Activated CD4-positive, alpha-beta memory T cell treated with anti-CD3 and anti-CD28 coated beads, Interleukin-2, amount 10 ng/mL, durations not matched to agents 7 days and 5 days (primary cell): ENCODE measurements at places on chromosomes 4 and X. TPM values are rescaled to one million over a fixed set of nuclear protein-coding genes. Genes with fewer than 3 reads are reported as not detected.

Gene EGFL6
- total RNA-seq = 3.3 TPM

Gene GAGE12E
- total RNA-seq = not detected

Gene CSN1S1
- not detected for total RNA-seq

Gene STK32B
- not detected for total RNA-seq

DNA sequence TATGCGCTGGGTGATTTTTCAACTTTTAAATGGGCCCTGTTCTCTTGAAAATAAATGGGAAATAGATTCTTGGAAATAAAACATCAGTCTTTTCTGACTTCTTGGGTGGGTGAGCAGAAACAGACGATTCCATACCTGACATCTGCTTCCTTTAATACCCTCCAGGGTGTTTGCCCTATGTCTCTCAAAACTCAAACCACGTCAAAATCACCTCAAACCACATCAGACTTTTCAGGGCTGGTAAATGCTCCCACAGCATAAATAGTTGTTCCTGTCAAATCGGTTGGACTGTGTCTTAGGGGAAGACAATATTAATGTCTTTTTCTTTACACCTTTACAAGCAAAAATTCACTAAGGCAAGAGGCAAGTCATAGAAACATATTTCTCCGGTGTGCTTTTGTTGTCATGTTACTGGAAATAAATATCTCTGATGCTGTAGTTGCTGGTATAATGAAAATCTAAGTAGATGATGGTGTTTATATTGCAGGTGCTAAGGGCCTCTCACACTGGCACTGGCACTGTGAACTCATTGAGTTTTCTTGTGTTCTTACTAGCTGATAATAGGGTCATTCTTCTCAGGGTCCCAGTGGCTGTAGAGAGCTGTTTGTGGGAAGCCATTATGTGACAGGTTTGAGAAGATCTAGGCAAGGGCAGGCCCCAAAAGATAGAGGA is 380.4 kb downstream of the RAPGEF2 start:
- H3K27me3 ChIP-seq = peaks cover 8% of the 10 kb centered on the region
- H3K4me3 ChIP-seq = no peak overlapping the region
- no peak overlapping the region for H3K27ac ChIP-seq
- DNase-seq = no peak
- H3K36me3 ChIP-seq = no peaks in the 10 kb centered on the region

DNA sequence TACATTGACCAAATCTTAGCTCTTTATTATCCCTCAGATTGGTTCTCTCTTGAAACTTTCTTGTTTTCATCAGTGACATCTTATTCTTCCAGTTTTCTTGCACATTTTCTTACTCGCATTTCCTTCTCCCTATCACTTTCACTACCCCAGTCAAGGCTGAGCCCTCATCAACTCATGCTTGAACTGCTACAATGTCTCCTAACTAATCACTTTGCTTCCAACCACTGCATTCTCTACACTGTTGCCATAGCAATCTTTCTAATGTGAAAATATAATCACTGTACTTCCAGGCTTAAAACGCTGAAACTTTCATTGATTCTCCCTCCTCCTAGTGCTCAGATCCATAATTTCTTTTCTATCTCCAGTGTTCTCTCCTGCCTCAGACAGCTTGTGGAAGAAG is 22.2 kb upstream of the LPAR4 start:
- H3K4me3 ChIP-seq = no peak overlapping the region
- DNase-seq = no peak
- no peaks in the 10 kb centered on the region for H3K4me1 ChIP-seq
- no peaks in the 10 kb centered on the region for H3K27me3 ChIP-seq

DNA sequence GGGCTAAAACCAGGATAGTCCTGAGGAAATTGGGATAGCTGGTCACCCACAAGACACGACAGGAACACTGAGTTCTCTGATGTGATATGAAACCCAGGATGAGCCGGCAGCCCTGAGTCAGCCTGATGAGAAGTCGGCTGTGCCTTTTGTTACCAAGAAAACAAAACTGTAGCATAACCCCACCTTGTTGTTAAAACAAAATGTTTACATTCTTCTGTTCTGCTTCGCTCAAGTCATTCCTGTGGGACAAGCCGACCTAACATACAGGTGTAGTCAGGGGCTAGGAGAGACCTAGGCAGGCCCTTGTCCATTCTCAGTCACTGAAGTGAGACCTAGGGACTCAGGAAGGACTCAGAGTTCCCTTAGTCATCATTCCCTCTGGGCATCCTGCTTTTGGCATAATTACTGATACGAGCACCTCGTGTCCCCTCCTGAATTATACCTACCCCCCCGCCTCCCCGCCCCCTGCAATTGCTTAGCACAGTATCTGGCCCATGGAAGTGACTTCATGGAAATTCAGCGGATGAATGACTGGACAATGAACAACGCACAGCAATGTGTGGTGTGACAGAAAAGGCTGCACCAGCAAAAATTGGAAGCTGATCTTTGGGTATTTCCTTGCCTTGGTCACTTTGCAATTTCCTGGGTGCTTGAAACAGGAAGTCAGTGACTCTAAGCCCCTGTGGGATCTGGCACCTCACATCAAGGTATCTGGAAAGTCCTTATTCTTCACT is 31.9 kb upstream of the TLR2 start:
- H3K4me1 ChIP-seq = peaks cover 35% of the 10 kb centered on the region
- H3K27me3 ChIP-seq = peaks cover 6% of the 10 kb centered on the region
- peak overlapping the region; percentile 74 for H3K27ac ChIP-seq
- no peaks in the 10 kb centered on the region for H3K36me3 ChIP-seq

DNA sequence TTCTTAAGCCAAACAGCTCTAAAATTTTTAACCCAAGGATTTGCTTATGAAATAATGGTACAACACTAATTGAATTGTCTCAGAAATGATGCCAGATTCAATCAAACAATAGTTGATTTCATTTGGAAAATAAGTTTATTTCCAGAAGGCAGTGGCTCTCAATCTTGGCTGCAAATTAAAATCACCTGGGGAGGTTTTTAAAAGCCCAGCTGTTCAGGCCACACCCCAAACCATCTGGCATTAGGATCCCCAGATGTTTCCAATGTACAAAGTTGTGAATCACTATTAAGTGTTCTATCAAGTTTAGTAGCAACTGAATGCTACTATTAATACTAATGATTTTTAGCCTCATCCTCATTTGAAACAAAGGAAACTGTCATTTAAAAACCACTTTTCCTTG is 22.2 kb downstream of the TMEM184C start:
- no peak overlapping the region for H3K27ac ChIP-seq
- H3K4me3 ChIP-seq = no peak overlapping the region
- no peaks in the 10 kb centered on the region for H3K27me3 ChIP-seq
- no peak for DNase-seq
- H3K4me1 ChIP-seq = peaks cover 9% of the 10 kb centered on the region
- peaks cover 70% of the 10 kb centered on the region for H3K36me3 ChIP-seq

DNA sequence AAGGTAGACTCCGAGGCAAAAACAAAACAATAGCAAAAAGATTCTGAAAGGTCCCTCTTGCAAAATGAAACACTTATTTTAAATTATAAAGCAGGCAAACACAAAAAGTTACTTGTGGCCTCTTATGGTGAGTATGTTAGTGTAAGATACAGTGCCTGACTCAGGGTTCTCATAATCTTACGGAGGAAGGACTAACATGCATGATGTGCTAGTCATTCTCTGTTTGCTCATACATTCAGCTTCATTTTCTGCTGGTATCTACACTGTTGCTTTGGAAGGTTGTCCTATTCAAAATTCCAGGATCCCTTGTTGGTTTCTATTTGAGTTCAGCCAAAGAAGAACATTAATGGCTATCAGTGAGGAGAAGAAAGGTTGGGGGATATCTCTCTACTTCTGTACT is 249.1 kb upstream of the FAM47A start:
- H3K27me3 ChIP-seq = no peaks in the 10 kb centered on the region
- DNase-seq = no peak
- H3K36me3 ChIP-seq = no peaks in the 10 kb centered on the region
- no peak overlapping the region for H3K4me3 ChIP-seq
- no peak overlapping the region for H3K27ac ChIP-seq
- no peaks in the 10 kb centered on the region for H3K4me1 ChIP-seq

DNA sequence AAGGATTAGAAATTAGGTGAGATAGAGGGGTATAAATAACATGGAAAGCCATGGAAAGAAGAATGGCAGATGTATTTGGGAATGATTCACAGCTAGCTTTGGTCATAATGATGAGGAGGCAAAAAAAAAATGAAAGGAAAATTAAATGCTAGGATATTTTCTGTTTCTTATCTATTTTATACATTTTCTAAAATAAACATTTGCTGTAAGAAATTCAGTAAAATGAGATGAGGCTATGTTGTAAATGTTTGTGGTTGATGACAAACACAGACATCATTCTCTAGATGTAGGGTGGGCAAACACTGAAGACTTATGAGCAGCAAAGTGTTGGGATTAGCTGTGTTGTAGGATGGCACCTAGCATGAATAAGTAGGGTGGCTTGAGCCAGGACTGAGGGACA is 407.1 kb downstream of the IL15 start:
- H3K27me3 ChIP-seq = no peaks in the 10 kb centered on the region
- H3K36me3 ChIP-seq = peaks cover 19% of the 10 kb centered on the region
- no peak overlapping the region for H3K27ac ChIP-seq
- no peak for DNase-seq
- H3K4me1 ChIP-seq = peaks cover 13% of the 10 kb centered on the region
- H3K4me3 ChIP-seq = no peak overlapping the region

GRCh38 chr4:178196751-178197374 is 754.6 kb upstream of the AGA start:
- H3K27ac ChIP-seq = no peak overlapping the region
- H3K4me3 ChIP-seq = no peak overlapping the region
- DNase-seq = no peak
- H3K4me1 ChIP-seq = no peaks in the 10 kb centered on the region
- no peaks in the 10 kb centered on the region for H3K27me3 ChIP-seq
